ENCODE measurements at places on chromosomes 1 and 21.

DNA sequence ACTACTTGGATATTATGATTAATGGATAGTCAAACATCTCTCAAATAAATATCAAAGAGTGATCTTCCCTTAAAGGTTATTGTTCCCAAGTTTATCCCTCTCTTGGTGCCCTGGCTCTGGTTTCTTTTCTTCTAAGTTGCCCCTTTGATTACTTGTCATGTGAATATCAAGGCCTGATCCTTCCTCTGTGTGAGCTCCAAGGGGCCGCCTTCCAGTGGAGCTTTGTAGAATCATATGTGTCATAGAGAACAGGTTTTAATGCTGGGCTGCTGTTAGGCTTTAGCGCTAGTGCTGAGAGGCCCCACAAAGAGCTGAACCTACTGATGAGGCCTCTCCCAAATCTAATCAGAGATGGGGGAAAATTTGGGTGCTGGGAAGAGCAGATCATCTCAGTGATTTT lies 25.5 kb downstream of the UCK2 start:
- no peak for DNase-seq

DNA sequence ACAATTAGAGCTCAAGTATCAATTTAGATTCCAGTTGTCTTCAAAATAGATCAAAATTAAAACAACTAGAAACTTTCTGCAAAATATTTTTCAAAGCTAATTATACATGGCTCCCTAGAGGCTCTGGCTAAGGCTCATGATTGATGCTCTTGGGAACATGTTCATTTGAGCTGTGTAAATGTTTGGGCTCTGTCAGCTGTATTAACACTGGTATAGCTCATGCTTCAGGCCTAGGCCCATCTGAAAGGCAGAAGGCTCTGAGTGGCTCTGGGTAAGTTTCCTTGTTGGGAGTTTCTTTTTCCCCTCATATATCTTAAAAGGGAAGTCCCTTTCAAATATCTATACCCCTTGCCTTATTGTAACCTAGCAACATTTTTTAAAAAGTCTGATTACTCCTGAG lies 81.3 kb downstream of the UROD start:
- no peak for DNase-seq

DNA sequence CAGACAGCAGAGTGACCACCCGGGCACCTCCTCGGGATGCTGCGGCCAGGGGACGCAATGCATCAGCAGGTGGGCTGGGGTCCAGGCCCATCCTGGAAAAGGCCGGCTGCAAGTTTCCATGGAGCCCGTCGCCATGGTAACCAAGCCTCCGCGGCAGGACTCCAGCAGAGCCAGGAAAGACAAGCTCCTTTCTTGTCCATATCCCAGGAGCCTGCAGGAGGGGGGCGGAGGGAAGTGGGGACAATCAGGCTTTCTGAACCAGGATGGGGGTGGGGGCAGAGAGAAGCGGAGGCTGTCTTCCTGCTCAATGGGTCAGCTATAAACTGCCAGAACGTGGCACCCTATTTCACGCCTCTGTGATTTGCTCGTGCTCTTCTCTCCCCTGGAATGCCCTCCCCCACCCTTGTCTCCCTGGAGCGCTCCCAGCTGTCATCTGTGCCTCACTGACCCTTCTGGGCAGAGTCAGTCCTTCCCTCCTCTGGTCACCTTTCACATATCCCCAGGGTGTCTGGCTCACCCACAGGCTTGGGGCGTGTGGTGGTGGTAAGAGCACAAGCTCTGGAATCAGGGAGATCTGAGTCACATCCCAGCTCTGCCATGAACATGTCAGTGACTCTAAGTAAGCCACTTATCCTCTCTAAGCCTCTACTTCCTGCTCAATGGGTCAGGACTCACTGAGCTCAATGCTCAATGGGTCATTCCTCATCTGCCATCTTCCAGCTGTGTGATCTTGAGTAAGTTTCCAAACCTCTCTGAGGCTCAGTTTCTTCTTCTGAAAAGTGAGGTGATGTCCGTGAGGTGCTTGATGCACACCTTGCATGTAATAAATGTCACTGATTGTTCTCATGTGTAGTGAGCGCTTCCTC lies 58.9 kb upstream of the LAPTM5 start:
- DNase-seq = no peak

DNA sequence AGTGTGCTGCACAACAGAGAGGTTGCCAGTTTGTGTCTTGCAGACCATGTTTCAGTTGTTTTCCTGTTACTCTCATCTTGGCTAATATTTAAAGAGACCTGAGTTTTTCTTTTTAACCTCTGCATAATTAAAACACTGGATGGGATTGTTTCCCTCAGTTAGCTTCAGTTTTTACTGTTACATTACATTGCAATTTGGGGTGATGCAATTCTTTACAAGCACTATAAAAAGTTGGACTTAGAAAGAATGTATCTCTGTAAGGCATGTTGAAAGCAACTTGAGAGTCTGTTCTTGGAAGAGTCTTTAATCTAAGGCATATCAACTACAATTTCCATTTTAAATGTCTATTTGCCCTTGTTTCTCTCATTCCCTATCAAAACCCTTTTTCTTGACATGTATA lies 99.1 kb downstream of the DNM3 start:
- no peak for DNase-seq

DNA sequence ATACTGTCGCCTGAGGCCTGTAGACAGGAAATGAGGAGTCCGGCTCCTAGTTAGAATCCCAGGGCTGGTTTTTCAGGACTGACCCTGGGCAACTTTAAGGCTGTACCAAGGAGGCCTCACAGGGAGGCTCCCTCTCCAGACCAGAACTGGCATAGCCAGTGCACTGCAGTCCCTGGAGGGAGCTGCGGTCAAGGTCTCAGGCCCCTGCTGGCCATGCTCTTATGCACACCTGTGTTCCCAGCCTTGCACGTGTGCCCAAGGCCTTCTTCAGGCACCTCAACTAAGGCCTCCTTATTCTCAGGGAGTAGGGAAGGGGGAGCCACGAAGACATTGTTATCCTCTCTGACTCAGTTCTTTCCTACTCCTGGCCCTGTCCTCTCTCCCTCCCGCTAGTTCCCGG lies 22.0 kb upstream of the IFNAR1 start:
- DNase-seq = no peak

DNA sequence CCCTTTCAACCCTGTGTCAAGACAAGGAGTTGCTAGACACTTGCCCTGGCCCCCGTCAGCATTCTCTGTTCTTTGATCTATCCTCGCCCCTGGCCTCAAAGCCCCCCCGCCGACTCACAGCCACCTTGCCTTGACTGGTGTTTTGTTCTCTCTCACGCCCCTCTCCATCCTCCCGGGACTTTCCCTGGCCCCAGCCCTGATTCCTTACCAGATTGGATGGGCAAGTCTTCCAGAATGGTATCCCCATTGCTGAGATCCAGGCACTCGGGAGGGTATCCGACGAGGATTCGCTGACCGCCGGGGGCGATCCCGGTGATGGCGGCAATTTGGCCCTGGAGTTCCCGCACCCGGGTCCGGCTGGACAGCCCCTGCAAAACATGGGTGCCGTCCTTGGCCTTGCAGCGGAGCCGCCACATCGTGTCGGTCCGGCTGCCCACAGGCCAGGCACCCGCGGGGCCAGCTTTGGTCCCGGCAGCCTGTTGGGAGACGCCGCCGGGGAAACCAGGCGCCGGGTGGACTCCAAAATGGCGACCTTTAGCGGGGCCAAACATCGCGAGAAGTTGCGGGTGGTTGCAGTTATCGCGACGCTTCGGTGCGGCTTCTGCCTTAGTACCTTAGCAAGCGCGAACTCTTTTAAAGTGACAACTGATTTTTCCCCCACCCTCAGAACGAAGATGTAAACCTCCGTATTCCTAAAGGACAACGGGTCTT lies 373 bp downstream of the YOD1 start:
- peak; percentile 91 for DNase-seq

GRCh38 chr1:198904321-198904720 lies 265.5 kb downstream of the PTPRC start:
- no peak for DNase-seq

GRCh38 chr1:30998171-30998570 lies 67.3 kb downstream of the PUM1 start:
- no peak for DNase-seq

GRCh38 chr1:84353695-84354094 lies 44.6 kb upstream of the DNASE2B start:
- DNase-seq = no peak

DNA sequence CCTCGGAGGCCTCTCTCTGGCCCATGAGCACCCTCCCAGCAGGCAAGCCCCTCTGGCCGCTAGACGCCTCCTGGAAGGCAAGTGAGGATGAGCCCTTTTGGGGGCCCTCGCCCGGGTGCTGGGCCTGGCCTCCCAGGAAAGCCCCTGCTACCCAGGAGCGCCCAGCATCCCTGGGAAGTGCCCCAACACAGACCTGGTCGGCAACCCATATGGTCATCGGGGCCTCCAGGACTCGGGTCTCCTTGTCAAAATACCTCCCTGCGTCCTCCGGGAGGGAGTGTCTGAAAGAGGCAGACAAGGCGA lies 21.0 kb upstream of the TMEM52 start:
- DNase-seq = no peak

GRCh38 chr1:193183019-193183627 lies 3.3 kb downstream of the B3GALT2 start:
- no peak for DNase-seq

- DNase-seq = no peak
These were observed 27.9 kb upstream of the NPL start for GRCh38 chr1:182761396-182762395.

DNA sequence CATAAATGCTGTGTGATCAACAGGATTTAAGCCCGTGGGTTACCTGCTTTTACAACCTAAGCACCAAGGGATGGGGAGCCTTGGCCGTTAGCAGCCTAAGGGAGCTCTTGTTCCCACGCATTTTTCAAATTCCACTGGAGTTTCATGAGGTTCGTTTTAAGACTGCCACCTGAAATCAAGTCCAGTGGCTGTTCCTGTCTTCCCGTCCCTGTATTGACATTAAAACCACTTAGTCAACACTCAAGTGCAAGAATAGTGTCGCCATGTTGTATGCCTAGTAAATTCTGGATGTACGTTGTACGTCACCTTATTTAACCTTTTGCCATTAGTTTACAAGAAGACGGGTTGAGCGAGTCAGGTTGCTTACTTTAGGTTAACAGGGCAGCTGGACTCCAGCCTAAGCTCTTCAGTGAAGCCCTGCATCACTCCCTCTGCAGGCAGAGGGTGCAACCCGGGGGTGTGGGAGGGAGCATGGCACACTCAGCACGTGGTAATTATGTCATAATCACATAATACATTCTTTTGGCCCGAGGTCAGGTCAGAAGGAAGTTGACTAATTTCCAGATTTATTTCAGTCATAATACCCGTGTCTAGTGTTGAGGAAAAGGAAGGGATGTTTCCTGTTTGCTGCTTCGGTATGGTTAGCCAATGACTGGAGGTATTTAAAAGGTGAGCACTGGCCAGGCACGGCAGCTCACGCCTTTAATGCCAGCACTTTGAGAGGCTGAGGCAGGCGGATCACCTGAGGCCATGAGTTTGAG lies 42.5 kb downstream of the CNST start:
- DNase-seq = no peak

DNA sequence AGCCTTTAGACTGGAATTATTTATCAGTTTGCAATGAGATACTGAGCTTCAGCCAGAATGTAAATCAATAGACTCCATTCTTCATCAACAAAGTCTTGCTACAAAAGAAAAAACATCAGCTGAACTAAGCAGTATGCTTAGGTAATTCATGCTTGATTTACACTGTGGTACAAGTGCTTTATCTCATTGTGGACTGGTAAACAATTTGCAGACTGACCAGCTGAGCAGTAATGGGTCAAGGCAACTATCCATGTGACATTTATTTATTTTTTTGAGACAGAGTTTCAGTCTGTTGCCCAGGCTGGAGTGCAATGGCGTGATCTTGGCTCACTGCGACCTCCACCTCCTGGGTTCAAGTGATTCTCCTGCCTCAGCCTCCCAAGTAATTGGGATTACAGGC lies 39.8 kb upstream of the SYT2 start:
- no peak for DNase-seq

DNA sequence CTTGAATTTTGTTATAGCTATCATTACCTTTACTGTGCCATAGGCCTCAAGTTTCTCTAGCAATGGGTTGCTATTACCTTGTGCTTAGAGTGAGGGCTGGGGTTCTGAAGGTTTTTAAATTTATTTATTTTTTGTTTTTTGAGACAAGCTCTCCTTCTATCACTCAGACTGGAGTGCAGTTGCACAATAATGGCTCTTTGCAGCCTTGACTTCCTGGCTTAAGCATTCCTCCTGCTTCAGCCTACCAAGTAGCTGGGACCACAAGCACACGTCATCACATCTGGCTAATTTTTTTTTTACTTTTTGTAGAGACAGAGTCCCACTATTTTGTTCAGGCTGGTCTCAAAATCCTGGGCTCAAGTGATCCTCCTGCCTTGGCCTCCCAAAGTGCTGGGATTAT lies 41.5 kb downstream of the SNX27 start:
- DNase-seq = no peak

- DNase-seq = no peak
These were observed 2.7 kb downstream of the WDTC1 start for GRCh38 chr1:27237112-27237511.

GRCh38 chr1:116825207-116825719 lies 71.0 kb downstream of the CD2 start:
- DNase-seq = no peak
